T-helper 1 cell (primary cell): ENCODE measurements at places on chromosomes 16 and 17.

DNA sequence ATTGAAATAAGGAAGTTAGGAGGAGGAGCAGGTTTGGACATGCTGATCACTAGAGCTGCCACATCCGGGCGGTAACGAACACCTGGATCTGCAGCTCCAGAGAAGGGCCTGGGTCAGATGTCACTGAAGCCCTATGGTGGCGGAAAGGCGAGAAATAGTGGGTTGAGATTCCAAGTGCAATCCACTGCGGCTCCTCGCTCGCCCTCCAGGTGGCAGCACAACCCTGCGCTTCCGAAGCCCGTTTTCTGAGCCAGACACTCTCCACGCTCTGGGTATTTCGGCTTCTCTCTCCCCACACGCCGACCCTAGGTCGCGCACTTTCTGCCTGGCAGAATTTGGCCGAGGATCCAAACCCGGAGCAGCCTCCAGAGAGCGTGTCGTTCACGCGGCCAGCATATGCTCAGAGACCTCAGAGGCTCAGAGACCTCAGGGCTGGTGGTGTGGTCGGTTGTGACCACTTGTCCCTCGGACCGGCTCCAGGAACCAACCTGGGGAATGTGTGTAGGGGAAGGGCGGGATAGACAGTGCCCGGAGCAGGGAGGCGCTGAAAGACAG is 922 bp upstream of the SLC2A4 start:
- DNase-seq, result peak; percentile 67

DNA sequence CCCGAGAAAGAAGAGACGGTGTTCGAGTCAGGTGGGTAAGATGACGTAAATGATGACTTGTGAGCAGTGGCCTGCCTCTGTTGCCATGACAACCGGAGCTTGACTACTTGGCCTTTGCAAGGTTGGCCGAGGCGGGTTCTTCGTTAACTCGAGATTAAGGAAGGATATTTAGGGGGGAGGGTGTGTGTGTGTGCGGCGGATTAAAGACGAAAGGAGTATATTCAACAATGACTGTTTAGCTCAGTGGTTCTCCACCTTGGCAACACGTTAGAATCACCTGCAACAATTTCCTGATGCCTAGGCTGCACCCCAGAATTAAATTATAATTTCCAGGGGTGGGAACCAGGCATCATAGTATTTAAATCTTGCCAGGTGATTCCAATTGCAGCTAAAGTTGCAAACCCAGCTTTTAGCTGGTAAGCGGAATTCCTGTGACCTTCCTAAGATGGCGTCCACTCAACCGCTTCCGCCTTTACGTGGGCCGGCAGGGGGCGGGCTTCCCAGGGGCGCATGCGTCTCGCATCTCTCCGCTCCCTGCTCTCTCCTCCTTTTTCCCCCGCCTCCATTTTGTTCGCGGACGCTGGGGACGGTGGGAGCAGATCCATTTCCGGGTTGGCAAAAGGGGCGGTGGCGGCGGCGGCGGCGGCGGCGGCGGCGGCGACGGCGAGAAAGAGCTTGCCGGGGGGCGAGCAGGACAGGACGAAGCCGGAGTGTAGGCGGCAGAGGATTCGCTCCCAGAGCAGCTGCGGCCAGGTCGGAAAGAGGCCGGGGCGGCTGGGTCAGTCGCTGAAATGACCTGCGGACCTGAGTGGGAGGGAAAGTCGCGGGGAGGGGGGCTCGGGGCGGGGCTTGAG is at the start of gene WIPF2:
WIPF2 (plus strand) TSS at position 565 of the 854 bp plus-strand sequence. CDS start 37,156 bp downstream, outside the sequence.
- peak; percentile 96 for DNase-seq

DNA sequence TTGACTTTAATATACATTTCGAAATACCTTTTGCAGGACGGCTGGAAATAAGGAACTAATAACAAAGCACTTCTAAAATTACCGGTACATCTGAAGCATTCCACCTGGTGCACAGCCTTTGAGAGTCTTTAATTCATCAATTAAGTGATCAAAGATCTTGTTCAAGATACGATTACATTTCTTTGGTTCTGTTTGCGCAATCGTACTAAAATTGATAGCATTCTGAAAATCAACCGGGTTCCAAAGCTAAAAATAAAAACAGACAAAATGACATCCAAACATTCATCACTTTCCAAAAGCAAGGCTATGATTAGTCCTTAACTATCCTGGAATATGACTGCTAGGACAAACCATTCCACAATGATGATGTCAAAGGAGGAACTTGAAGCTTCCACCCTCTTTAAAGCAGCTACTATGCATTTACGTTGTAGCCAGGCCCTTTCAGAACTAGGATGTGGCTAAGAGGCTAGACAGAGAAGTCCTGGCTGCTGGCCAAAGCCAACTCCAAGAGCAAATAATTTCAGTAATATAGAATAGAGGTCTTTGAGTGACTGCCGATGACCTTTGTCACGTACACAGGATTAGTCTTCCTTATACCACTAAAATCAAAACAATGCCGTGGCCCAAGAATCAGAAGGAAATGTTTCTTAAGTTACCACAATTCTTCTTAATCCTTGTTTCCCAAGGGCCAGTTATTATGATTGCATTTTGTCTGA is 299.8 kb upstream of the PSMD7 start:
- no peak for DNase-seq

DNA sequence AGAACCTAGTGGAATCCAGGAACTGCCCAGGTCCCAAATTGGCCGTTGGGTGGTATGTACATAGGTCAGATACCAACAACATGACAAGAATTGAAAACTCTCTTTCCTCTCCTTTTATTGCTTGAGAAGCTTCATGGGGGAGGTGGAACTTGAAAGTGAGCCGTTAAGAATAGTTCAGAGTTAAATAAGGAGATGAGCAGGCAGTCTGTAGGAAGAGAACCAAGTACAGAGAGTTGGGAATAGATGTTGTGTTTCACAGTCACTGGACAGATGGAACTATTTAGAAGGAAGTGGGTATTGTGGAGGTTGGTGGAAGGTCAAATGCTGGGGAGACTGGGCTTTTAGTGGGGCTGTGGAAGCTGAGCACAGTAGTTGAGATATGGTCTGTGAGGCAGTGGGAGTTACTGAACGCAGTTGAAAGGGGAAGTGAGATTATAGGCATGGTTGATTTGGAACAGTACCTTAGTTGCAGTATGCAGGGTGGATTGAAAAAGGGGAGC is 26.4 kb downstream of the ARHGAP44 start:
- no peak for DNase-seq

GRCh38 chr17:1649844-1650501 is at the start of gene RILP:
Gene RILP, minus strand, starts transcription at chr17:1649866. Its CDS starts 62 bp downstream, at chr17:1649804.
- no peak for DNase-seq

GRCh38 chr16:22018559-22018958 is 10.6 kb downstream of the MOSMO start:
- no peak for DNase-seq

GRCh38 chr17:76969598-76970172 is 101.5 kb downstream of the MGAT5B start:
- no peak for DNase-seq

GRCh38 chr16:13883881-13884280 is 36.1 kb upstream of the ERCC4 start:
- DNase-seq, result no peak

- no peak for DNase-seq
Observed at GRCh38 chr16:1470481-1471251, 4.2 kb downstream of the CLCN7 start.

DNA sequence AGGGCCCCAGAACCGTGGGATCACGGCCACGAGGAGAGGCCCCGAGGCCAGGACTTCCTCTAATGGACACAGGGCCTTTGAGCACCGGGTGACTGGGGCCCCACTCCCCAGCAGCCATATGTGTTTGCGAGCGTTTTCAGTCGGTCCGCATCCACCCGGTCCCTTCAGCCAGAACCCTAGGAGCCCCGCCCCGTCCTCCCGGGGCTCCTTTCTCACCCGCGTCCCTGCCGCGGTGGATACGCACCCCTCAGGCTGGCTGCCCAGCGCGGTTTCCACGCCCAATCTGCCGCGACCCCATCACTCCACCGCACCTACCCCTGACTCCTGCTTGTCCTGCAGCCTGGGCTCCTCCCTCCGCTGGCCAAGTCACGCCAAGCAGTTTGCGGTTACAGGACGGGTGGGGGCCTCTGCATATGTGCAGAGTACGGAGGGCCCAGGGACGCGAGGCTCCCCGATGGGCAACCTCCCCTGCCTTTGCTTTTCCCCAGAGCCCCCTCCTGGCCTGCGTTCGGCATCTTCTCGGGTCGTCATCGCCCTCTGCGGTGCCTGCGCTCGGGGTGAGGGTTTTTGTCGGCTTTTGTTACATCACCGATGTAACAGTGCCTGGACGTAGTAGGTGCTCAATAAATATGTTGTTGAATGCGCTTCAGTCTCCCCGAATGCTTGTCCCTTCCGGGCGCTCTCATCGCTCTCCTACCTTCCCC is 1.0 kb upstream of the TTYH2 start:
- no peak for DNase-seq

DNA sequence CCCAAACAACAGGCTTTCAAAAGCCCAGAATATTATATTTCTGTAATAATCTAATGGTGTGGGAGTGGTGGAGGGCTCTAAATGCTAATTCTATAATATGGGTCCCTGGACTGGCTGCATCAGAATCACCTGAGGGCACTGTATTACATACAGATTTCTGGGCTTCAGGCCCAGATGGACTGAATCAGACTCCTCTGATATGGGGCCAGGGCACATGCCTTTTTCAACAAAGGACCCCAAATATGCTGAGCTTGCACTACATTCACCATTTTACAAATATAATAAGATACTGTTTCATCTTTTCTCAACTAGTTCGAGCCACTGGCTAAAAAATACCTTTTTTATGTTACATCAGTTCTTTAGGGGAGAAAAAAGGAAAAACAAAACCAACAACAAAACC is 309.7 kb downstream of the MAP2K6 start:
- DNase-seq, result no peak

- DNase-seq, result no peak
Observed at GRCh38 chr16:22117609-22118008, 25.3 kb downstream of the VWA3A start.

GRCh38 chr17:76567634-76568432 is 17.8 kb downstream of the ST6GALNAC2 start:
- DNase-seq, result no peak

- DNase-seq, result no peak
Observed at GRCh38 chr17:17042851-17043460, 699 bp downstream of the MPRIP start.

DNA sequence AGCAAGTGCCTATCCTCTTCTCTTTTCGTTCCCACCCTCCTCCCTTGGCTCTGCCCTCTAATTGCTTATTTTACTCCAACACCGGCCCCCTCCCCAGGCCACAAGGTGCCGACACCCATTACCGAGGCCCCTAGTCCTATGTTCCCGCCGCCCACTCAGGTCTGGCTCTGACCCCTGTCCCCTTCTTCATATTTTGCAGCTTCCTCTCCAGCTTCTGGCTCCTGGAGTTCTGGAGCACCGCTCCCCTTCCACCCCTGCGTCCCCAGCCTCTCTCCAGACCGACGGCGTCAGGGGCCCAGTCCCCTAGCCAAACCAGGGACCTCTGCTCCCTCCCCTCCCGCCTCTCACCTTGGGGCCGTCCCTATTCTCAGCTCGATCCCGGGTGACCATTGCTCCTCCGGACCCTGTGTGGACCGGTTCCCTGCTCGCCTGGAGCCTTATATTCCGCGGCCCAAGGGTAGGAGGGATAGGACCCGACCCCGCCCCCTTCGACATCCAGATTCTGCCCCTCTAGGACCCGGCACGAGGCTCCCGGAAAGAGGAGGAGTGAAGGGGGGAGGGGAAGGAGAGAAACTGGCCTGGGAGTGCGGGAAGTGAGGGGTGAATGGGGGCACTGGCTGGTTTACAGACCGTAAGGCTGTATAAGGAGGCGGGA is at the start of gene HES7:
HES7 (minus strand) TSS at position 412 of the 655 bp plus-strand sequence; CDS start at position 390, 22 bp downstream.
- no peak for DNase-seq

DNA sequence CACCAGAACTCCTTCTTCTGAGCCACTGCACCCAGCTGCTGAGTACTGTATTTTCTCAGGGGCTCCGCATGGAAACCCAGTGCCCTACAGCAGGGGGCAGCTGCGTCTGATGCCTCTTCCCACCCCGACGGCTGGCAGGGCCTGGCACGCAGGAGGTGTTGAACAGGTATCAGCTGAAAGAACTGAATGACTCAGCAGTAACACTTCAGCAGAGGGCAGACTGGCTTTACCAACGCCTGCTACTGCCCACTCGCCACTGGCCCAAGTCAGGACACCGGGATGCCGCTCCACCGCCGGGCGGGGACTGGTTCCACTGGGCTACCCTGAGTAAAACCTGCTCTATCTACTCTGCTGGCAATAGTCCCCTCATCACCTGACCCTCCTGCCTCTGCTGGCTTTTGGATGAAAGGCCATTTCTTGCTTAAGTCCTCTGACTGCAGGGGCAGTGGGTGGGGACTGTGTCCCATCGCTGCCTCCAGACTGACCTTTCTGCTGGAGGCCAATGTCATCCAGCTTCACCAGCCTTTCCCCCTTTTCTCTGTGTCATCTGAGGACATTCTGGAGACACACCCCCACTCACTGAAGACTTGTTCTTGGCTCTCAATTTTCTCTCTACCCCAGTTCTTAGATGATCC is 100.4 kb upstream of the FA2H start:
- no peak for DNase-seq

GRCh38 chr17:40457964-40458791 is 14.9 kb downstream of the IGFBP4 start:
- no peak for DNase-seq

DNA sequence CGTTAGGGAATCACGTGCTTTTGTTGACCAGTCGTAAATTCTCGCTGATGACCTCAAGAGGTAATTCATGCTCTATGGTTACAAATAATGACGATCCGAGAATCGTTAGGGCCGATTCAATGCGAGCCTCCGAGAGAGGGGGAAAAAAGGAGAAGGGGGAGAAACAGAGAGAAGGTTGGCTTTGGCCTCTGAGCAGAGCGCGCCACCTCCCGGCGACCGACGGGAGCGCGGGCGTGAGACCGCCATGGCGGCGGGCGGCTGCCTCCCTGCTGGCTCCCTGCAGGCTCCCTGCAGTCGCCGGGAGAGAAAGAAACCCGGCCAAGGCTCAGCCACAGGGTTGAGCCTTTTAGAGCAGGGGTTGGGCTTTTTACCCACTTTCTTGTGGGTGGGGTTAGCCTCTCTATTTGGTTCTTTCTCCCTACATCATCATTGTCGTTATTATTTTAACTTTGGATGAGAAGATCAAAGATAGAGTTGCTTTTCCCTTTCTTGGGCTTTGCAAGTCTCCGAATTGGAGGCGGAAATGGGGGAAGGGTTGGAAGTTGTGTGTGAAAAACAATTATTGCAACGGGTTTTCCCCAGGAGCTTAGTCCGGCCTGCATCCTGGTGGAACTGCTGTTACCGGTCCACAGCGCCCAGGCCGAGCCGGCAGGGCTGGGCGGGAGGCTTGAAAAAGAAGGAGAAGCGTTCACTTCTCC is 410 bp upstream of the HOXB5 start:
- peak; percentile 73 for DNase-seq

DNA sequence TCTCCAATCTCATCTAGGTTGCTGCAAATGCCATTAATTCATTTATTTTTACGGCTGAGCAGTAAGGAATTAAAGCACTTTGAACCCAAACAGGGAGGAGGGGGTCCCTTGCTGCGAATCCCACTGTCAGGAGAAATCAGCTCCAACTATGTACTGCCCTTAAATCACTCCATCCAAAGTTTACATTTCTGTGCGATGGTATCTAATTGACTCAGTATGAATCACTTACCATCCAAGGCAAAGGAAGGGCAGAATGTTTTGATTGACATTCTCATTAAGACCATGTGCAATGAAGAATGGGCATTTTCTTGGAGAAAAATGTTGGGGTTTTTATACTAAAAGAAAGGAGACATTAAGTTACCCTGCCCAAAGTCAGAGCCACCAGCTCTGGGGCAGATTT is 47.7 kb upstream of the XYLT1 start:
- no peak for DNase-seq
